ENCODE measurements at places on chromosomes 11 and 22.

DNA sequence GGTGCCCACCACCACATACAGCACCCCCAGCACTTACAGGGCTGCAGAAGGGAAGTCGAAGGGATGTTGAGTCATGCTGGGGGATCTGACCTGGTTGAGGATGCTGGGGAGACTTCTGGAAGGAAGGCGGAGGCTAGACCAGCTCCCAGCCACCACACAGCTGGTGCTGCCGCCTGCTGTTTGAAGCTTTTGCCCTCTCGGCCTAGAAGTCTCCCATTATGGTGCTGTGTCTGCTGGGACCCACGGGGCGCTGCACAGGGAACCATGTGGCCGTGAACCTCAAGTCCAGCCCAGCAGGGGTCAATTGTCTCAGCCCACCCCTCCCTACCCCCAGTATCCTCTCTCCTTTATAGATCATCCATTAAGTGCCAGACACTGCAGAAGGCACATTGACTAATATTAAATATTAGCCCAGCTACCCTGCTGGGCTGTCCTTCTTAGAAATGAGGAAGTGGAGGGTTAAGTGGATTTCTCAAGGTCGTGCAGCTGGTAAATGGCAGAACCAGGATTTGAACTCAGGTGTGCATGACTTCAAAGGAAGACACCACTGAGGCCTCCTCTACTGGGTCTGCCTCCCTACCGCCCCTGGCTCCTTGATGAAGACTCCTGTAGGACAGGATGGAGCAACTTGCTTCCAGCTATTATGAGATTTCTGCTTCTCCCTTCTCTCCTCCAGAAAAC, 49.7 kb downstream of the CYTH4 start:
- no peak for DNase-seq

GRCh38 chr11:35488117-35488516, 37.3 kb downstream of the PAMR1 start:
- DNase-seq = no peak

- DNase-seq = no peak
Measured at GRCh38 chr11:65151331-65151899, 17.1 kb upstream of the SYVN1 start.

GRCh38 chr11:45000918-45001317, 50.2 kb upstream of the TP53I11 start:
- no peak for DNase-seq

GRCh38 chr11:17768547-17768946, 34.0 kb downstream of the KCNC1 start:
- DNase-seq = no peak

DNA sequence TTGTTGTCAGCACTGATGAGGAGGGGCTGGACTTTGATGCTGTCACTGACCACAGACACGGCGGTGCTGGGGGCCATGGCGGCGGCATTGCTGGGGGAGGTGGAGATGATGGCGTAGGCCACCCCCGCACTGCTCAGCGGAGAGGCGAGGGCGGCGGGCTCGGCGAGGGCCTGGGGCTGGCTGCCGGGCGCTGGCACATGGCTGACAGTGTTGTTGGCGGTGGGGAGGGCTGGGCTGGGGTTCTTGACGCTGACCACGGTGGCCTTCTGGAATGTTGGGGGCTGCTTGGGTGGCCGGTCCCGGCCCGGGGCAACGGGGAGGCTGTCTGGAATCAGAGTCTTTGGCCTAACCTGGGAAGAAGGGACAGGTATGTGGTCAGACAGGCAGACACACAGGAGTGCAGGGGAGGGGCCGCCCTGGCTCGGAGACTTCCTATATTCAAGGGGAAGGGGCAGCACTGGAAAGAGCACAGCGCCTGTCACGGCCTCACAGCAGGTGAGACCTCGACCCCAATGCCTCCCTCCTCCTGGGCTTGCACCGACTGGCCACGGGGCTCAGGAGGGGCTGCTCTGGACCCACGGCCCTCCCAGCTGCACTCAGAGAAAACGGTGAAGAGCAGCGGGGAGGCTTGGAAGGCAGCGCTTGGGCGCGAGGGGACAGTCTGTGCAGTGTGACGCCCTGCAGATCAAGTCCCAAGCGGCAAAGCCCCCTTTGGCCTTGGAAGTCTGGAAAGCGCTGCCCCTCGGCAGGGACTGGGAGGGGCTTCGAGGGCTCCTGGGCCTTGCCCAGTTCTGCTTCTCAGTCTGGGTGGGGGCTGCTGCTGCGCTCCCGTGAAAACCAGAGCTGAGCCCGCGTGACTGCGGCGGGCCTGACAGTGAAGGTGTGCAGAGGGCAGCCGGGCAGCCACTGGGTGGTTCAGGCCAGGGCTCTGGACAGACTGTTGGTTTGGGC, 93.2 kb downstream of the PHF21B start:
- no peak for DNase-seq

GRCh38 chr11:2375341-2375853, 1.7 kb upstream of the CD81 start:
- no peak for DNase-seq

DNA sequence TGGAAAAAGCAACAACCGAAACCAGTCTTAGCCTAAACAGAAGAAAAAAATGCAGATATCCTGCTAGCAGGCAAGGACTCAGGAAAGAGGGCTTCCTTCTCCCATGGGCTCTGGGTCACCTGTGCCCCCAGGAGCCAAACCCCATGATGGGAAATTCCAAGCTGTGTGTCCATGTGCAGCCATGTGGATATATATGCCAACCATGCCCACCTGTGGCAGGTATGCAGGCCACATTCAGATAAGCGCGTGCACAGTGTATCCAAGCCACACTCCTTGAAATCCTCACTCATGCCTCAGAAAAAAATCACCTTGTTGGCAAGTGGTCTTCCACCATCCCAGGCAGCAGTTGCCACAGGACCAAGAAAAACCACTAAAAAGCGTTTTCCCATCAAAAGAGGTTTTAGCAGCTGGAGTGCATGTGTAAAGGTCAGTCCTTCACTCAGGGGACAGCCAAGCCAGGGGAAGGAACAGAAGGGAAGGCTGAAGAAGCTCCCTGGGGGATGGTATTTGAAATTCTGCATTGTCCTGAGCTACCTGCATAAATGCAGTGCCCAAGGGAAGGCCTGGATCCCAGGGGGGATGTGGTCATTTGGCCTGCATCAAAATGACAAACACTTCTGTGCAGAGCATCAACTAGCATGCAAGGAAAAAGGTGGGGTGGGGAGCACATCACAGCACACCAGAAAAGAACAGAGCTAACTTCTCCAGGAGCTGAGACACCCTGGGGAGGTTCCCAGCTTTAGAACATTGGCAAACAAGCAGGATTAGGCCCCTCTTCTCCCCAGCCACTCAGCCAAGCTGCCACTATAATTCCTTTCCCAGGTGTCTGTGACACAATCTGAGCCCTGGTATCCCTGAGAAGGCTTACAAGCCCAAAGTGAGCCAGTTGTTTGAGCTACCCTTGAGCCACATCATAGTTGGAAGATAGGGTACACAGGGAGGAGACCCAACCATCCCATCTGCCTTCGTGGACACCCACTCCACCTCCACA, 76.2 kb downstream of the GALNT18 start:
- DNase-seq = no peak

- DNase-seq = no peak
Measured at GRCh38 chr11:32840587-32840986, 10.9 kb downstream of the PRRG4 start.

DNA sequence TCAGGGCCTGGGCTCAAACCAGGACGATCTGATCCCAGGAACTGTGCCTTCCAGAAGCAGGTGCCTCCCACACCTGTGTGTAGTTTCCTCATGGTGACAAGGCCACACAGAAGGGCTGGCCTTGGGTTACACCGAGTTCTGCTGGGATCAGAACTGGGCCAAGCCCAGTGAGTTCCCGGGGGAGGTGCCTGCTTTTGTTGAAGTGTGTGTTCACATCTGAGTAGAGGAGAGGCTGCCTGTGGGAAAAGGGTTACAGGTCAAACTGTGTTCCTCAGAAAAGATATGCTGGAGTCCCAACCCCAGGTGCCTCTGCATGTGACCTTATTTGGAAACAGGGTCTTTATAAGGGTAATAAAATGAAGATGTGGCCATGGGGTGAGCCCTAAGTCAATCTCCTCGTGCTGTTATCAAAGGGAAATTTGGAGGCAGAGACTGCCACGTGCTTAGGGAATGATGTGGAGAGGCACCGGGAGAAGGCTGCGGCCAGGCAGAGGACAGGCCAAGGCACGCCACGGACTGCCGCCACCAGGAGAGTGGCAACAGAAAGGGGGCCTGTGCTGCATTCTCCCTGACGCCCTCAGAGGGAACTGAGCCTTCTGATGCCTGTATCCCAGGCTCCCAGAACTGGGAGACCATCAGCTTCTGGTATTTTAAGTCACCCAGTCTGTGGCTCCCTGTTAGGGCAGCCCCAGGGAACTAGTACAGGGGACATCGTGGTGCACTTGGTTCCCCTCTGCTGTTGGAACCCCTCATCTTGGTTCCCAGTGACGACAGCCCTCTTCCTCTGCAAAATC, 158.8 kb downstream of the CACNA1I start:
- DNase-seq = no peak

GRCh38 chr11:65293909-65294381, 20.7 kb upstream of the CDC42EP2 start:
- no peak for DNase-seq

DNA sequence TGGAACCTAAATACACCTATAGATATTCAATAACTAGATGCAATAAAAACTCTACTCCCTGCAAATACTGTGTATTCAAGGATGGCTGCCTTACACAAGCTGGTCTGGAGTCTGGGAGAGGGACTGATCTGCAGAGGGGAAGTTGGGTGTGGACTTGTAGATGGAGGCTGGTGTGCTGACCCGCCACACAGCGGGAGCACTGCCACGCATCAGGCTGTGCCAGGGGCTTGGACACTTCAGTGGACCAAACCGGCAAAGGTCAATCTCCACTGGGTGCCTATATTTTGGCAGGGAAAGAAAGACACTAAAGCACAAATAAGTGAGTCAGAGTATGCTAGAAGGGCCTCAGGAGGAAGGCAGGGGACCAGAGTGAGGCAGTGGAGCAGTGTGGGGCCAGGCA, 2.1 kb upstream of the SHANK3 start:
- no peak for DNase-seq

DNA sequence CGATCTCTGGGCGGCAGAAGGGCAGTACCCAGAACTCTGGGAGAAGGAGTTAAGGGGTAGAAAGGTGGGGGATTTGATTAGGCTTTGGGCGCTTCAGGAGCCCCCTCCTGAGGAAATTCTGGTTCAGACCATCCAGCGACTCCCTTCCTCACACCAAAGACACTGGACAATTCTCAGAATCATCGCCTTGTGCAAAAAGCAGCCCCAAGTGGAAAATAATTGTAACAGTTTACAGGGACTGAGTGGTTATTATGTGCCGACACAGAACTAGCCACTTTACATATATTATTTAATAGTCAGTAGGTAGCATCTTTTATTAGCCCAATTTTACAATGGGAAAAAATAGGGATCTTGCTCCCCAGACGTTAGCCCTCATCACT, 662 bp upstream of the TRIM3 start:
- no peak for DNase-seq

DNA sequence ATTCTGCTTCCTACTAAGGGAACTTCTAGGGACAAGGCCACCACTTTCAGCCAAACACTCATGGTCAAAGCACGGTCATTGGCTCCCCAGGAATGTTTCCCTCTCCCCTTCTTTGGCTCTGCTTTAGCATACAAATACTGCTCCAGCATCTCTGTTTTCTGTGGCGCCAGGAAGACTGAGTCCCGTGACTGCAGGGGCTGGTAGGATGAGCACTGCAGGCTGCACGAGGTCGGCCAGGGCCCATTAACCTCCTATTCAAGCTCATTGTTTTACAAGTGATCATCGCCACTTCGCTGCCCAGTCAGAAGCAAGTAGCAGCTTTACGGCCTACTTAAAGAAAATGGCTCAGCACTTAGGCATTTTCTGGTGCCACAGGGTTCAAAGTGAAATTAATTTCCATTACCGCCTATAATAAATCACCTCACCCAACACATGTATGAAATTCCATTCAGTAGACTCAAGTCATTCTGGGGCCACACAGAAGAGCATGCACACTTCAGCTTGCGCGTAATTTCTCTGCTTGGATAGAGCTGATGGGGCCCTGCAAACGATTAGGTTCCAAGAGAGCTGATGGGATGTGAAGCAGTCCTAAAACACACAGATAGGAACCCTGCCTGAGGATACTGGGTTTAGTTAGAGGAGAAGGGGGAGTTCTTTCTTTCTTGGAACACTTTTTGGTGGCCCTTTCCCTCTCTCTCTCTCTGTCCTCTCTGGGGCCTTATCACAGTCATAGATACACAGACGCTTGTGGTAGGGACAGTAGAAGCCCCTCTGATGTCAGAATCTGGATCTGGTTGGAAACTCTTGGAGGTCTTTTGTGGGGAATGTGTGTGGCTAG, 173.7 kb downstream of the KIF18A start:
- DNase-seq = no peak

- DNase-seq = no peak
Measured at GRCh38 chr22:37277384-37277783, 4.9 kb upstream of the CYTH4 start.

- DNase-seq = no peak
Measured at GRCh38 chr22:37570661-37570976, 9.3 kb downstream of the LGALS2 start.

DNA sequence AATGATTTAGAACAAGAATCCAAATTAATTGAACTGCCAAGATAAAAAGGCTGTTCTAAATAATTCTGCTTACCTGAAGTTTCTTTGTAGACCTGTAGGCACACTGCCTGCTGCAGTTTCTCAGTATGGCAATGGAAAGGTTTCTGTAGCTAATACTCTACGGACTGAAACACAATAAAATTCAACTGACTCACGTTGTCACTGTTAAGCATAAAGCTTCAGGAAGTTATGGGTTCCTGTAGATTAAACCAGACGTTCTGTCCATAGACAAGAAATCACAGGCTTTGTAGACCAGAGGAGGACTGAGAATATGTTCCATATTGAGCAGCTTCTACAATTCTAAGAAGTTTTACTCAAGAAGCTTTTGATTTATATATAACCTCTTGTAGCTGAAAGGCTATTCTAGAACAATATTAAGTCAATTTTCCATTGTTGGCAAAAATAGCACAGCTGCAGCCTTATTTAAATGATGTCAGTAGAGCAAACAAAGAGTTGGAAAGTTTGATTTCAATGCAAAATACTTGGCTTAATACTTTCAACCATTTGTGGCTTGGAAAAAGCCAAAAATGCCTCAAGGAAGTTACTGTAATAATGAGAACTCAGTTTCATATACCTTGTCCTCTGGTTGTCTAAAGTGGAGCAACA, at the start of gene GLYATL2:
Gene GLYATL2 (minus strand): TSS at position 344 of the 645 bp plus-strand sequence. CDS start 5,092 bp downstream, outside the sequence.
- no peak for DNase-seq

DNA sequence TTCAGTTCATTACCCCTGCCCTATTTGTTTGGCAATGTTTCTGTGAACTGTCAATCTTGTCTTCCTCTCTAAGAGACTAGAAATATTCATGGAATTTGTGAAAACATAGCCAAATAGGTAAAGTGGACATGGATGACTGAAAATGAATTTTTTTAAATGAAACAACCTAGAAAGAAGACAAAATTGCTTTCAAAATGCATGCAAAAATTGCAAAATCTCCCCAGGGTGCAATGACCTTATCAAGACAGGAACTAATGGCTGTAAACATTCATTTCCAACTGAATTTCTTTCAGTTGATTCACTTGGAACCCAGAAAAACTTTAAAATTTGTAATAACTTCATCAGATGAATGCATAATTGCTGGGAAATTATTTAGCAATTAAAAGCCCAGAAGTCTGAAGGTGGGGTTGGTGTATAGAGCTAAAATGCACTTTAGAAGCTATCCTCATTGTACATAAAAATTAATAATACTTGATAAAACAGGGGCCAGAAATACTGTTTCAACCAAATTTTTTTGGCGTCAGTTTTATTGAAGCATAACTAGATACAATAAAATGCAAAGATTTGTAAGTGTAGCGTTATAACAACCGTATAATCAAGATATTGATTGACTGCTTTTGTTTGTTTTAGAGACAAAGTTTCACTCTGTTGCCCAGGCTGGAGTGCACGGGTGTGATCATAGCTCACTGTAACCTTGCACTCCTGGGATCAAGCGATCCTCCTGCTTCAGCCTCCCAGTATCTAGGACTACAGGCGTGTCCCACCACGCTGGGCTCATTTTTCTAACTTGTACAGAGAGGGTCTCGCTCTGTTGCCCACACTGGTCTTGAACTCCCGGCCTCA, 27.6 kb upstream of the SLC35C1 start:
- DNase-seq = no peak

Data from anterior cingulate cortex (tissue), 58 donors.